Erythroblast (primary cell): ENCODE measurements at places on chromosomes 6 and 20.

DNA sequence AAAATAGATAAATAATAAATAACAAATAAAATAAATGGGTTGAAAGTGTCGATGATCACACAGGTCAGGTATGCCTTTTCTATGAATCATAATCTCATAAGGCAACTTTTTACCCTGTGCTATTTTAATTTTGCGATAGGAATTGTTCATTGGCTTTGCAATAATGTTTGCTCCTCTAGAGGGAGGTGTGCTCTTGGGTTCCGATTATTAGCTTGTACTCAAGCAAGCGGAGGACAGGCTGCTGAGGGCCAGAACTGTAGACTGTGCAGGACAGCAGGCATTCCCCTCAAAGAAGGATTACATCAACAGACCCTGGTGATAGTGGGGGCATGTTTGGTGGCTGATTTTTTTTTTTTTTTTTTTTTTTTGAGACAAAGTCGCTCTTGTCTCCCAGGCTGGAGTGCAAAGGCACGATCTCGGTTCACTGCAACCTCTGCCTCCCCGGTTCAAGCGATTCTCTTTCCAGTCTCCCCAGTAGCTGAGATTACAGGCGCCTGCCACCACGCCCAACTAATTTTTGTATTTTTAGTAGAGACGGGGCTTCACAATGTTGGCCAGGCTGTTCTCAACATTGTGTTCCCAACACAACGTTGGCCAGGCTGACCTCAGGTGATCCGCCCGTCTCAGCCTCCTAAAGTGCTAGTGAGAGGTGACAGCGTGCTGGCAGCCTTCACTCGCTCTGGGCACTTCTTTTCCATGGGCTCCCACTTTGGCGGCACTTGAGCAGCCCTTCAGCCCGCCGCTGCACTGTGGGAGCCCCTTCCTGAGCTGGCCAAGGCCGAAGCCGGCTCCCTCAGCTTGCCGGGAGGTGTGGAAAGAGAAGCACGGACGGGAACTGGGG, 35.6 kb downstream of the RIOK1 start:
- DNase-seq, result peak; percentile 40

GRCh38 chr20:2476742-2477615, 6.4 kb upstream of the SNRPB start:
- DNase-seq, result no peak

DNA sequence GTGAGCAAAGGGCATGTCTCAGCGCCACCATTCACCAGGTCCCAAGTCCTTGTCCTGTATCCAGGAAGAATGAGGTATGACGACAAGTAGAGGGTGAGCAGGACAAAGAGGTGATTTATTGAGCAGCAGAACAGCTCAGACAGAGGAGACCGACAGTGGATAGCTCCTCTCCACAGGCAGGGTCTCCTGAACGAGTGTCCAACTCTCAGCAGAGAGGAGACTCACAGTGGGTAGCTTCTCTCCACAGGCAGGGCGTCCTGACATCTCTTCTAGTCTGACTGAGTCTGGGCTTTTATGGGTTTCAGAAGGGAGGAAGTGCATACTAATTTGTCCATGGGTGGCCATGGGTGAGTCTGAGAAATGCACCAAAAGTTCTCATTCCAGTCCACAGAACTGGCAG, 204.7 kb downstream of the ANKRD60 start:
- no peak for DNase-seq

DNA sequence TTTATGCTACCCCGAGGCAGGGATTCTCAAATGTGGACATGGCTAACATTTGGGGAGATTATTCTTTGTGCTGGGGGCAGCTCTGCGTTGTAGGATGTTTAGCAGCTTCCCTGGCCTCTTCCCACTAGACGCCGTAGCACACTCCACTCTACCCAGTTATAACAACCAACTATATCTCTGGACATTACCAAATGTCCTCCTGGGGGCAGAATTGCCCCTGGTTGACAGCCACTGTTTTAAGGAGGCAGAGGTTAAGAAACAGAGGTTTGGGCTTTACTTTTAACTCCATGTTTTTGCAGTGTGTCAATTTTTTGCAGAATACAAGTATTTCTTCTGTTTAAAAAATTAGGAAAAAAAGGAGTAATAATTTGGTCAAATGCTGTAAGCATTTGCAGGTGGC, 56.2 kb upstream of the BMP6 start:
- peak; percentile 5 for DNase-seq

- no peak for DNase-seq
Measured at GRCh38 chr20:15179381-15179780, 842.0 kb upstream of the FLRT3 start.

DNA sequence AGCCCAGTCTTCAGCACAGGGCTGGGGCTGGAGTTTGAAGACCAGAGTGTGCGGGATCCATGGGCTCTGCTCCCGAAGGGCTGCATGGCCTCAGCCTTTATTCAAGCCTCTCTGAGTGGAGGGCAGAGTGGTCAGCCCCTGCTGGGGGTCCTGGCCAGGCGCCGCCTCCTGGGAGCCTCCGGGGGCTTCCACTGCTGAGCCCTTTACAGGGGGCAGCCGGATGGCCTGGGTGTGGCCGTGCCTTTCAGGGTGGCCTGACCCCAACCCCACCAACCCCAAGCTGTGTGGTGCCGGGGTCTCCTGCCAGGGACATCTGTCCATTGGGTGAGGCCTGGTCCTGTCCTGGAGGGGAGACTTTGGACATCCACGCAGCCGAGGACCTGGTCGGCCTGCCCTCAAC, 76.0 kb upstream of the SLCO4A1 start:
- no peak for DNase-seq

DNA sequence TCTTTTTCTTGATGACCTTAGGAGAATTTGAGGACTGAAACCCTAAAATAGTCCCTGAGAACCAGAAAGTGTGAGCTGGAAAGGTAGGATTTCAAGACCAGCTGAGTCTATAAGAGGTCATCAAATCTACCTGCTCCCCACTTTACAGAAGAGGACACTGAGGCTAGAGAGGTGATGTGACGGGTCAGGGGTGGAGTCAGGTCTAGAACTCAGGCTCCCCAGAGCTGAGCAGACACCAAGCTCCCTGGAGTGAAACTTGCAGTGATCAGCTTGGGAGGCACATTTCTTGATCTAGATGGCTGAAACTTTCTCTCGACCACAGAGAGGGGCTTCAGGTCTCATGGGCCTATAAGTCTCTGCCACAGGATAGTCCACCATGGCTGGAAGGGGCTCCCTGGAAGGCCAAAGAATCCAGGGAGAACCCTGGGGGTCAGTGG, 55.1 kb downstream of the HNF4A start:
- no peak for DNase-seq

- no peak for DNase-seq
Measured at GRCh38 chr6:159493231-159493897, 199.7 kb downstream of the SOD2 start.

DNA sequence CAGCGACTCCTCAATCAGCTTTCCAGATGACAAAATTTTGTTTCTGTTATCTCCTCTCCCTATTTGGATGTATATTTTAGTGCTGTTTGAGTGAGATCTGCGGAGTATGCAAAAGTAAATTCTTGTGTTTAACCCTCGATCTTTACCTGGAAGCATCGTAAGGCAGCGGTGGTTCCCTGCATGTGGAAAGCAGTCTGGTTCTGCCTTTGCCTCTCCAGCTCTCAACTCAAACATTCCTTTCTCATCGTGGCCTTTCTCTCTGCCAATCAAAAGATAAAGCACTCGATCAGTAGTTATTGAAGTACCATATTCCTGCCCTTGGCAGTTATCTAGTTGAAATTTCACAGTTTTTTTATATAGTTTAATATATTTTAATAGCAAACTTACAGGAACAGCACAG, 44.0 kb upstream of the BTN3A2 start:
- DNase-seq, result no peak

- DNase-seq, result no peak
Measured at GRCh38 chr6:33877982-33878535, 74.3 kb upstream of the MLN start.

- no peak for DNase-seq
Measured at GRCh38 chr20:33859157-33859695, 48.1 kb downstream of the CHMP4B start.

- peak; percentile 45 for DNase-seq
Measured at GRCh38 chr6:50815436-50816114, 3.1 kb upstream of the TFAP2B start.

DNA sequence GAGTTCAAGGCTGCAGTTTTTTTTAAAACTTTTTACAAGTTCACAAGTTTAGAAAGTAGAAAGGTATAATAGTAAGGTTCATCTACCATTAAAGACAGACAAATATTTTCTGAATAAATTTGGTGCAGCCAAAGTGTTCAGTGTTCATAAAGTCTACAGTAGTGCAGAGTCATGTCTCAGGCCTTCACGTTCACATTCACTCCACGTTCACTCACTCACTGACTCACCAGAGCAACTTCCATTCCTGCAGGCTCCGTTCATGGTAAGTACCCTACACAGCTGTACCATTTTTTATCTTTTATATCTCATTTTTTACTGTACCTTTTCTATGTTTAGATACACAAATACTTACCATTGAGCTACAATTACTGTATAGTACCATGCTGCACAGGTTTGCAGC, 67.6 kb downstream of the B4GALT5 start:
- DNase-seq, result no peak

GRCh38 chr20:38311091-38311490, 7.1 kb downstream of the BPI start:
- DNase-seq, result no peak

GRCh38 chr6:1615151-1615852, 5.6 kb downstream of the FOXC1 start:
- DNase-seq, result no peak

DNA sequence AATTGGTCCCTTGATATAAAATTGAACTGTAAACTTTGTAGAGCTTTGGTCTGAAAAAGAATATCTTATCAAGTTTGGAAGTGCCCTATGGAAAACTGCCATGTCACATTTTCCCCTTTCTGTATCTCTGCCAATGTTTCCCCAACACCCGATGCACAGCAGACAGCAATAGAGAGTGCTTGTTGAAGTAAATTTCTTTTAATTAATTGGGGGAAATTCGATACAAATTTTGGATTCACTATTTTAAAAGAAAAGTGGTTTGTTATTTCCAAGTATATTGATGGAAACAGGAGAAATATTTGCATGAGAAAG, 208.1 kb downstream of the OGFRL1 start:
- DNase-seq, result no peak

DNA sequence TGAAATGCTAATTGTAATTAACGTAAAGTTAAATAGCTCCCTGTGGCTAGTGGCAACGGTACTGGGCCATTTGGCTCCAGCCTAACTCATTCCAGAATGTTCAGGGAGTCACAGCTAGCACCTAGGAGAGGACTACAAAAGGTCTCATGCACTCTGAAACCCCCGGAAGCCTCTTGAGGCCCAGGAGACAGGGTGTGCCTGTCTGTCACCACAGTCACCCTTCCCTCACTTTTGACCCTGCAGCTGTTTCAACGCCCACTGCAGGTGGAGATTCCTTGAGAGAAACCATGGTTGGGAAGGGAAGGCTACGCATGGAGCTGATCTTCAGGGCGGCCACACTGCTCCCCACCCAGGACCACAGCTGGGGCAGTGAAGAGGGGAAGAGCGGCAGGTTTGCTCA, 58.6 kb downstream of the SULF2 start:
- no peak for DNase-seq

GRCh38 chr6:118306392-118307238, 241.5 kb upstream of the PLN start:
- DNase-seq, result no peak

- no peak for DNase-seq
Measured at GRCh38 chr6:139204978-139205377, 70.1 kb downstream of the HECA start.

- no peak for DNase-seq
Measured at GRCh38 chr6:25050356-25050755, 114.6 kb upstream of the RIPOR2 start.

GRCh38 chr6:136037876-136038460, 186.5 kb downstream of the PDE7B start:
- no peak for DNase-seq

DNA sequence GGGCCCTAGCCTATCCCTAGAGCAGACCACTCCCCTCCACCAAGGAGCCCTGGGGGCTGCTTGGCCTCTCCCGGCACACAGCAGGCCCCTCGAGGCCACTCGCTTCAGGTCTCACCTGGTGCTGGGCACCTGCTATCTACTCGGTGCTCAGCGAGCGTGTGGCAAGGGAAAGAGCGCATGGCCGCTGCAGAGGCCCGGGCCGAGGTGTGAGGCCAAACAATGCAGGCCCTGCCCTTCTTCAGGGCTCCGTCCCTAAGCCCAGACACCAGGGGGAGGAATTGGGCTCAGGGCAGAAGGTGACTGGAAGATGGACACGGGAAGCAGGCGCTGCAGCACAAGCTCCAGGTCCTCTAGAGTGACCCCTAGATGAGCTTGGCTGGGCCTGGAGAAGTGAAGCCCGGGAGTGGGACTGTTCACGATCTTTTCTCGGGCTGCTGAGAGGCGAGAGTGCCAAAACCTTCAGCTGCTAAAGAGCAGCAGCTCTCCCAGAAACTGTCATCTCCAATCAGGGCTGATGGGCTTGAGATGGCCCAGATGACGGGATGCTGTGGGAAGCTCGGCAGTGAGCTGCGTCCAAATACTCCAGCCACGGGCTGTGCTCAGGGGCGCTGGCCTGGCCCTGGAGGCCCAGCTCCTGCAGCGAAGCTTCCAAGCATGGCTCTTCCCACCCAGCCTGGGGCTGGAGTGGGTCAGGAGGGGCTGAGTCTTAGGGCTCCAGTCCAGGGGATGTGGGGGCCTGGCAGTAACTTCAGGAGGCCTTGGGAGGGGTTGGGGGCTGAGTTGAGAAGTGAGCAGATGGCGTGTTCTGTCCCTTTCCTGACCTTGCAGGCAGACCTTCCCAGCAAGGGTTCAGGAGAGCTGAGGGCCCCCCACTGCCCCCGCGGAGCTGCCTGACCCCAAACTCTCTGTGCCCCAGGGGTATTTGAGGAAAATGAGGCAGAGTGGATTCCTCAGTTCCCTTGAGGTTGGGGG, 43.7 kb downstream of the APCDD1L start:
- DNase-seq, result no peak

DNA sequence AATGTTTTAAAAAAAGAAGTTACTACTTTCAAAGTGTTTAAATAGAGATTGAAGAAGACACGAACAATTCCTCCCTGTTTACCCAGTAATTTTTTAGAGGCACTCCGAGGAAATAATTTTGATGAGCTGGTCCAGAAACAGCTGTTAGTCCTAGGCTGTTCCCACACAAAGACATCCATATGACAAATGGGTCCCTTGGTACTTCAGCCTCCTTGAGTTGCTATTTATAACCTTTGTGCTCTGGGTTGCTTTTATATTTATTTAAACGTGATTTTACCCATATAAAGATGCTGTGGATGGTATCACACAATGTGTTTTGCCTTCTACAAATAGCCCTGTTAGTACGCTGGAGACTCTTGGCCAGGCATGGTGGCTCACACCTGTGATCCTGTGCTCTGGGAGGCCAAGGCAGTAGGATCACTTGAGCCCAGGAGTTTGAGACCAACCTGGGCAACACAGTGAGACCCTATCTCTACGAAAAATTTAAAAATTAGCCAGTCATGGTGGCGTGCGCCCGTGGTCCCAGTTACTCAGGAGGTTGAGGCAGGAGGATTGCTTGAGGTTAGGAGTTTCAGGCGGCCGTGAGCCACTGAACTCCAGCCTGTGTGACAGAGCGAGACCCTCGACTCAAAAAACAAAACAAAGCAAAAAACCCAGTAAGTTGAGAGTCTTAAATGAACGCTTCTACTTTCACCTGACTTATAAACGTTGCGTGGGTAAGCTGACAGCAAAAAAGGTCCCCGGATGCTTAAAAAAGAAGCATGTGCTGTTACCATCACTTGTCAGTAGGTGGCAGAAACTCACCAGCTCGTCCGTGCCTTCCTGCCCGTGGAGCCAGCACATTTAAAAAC, 56.9 kb upstream of the ARMH2 start:
- peak; percentile 75 for DNase-seq

- peak; percentile 51 for DNase-seq
Measured at GRCh38 chr6:24520929-24521546, 26.3 kb downstream of the ALDH5A1 start.
